ENCODE measurements at places on chromosomes 7 and 10.
A peak's percentile ranks its signal among the peaks of the same experiment; 100 is the strongest.

DNA sequence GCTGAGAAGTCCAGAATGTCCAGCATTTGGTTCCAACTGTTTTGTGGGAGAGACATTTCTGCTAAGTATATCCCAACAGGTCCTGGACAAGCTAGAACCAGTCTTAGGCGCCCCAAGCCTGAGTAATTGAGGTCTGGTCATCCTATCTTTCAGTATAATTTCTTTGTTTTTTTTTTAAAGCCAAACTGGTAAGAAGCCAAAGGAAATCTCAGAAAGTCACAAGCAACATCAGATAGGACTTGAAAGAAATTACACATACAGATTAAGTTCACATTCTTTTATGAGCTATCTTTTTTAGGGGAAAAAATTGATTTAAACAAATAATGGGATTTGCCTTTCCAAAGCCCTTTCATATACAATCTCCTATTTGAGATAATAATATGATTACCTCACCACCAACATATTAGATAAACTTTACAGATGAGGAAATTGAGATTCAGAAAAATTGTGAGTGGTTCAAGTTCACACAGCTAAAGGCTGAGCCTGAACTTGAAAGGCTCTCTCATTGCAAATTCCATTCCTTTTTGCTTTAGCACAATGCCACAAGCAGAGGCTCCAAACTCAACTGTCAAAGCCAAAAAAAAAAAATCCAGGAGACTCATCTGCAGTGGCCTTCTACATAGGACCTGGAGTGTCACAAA is 15.0 kb downstream of the PDLIM1 start:
- DNase-seq: no peak

DNA sequence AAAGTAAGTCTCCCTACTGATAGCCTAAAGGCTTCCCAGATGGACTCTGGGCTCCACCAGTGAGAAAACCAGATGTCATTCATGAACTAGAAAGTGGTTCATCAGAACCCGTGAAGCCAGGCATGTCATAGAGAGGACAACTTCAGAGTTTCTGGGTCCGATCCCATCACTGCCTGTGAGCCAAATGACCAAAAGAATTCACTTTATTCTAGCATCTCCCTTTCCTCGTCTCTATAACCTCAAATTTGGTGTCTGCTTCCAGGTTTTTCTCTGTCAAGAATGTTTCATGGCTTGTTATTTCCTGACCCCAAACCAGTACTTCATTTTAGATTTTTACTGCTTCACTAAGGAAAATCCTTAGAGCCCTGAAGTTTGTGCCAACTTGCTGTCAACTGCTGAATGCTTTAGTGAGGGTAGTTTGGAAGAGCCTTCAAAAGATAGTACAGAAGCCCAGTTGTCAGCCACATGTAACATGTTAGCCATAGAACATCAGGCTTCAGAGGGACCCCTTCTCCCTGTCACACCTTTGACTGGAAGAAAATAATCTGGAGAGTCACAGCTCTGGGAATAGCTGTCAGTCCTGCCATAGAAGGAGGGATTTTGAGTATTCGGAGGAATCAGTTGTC is 34.0 kb downstream of the ITGB8 start:
- DNase-seq: no peak

DNA sequence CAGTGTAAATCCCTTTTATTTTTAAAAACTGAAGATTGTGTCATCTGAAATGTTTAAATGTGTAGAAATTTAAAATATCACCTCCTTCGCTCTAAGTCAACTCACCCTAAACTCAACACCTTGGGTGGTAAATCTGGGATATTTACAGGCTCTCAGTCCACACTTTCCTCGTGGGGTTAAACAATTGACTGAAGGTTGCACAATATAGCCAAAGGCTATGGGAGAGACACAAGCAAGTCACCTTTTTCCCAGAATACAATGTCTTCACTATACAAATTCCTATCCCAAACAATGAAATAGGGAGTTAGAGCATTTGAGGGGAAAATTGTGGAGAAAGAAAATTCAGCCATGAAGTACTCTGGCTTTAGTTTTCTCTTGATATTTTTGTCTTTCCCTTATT is 32.7 kb upstream of the MAT1A start:
- DNase-seq: no peak

- DNase-seq: no peak
Measured at GRCh38 chr7:106089647-106090046, 22.5 kb downstream of the SYPL1 start.

GRCh38 chr7:28174901-28175661 is 5.5 kb downstream of the JAZF1 start:
- DNase-seq: no peak

GRCh38 chr10:133400624-133401424 is 6.9 kb downstream of the MTG1 start:
- DNase-seq: no peak

DNA sequence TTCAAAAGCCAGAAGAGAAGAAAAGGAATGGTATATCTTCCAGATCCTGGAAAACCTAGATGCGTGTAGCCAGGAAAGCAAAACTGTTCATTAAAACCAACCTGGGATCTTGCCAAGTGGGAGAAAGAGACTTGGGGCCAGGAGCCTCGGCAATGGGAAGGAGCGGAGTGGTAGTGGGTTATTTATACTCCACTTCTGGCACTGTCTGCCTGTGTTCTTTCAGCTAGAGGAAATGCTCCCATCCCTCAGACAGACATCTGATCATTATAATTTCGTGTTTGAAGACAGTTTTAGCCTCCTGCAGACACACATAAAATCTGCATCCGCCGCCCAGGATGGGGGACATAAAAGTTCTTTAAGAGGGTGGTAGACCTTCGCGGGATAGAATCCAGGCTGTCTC is 421.6 kb downstream of the RPS24 start:
- no peak for DNase-seq

DNA sequence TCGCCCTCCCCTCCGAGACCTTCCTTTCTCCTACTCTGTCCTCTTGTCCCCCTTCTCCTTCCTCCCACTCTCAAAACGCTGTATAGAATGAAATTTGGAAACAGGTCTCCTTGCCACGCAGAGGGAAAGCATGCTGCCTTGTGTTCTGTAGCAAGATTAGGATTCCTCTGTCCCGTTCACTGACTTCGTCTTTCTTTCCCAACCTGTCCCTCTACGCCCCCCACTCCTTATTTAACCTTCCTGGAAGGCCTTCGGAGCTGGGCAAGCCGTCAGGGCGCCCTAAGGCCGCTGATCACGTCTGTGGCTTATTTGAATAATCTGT is 1.3 kb downstream of the HOXA9 start:
- DNase-seq: no peak

GRCh38 chr10:79273604-79274003 is 73.7 kb upstream of the PPIF start:
- DNase-seq: no peak

DNA sequence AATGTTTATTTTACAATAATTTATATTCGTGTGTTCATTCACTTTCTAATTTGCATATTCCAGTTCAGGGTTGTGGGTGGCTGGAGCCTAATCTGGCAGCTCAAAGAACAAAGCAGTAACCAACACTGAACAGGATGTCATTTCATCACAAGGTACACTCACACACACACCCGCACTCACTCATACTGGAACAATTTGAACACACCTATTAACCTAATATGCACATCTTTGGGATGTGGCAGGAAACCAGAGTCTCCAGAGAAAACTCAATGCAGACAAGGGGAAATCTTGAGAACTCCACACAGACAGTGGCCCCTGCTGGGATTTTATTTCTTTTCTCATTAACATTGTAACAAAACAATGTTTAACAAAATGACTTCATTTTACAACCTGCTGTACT is 97.4 kb downstream of the TWIST1 start:
- DNase-seq: no peak

DNA sequence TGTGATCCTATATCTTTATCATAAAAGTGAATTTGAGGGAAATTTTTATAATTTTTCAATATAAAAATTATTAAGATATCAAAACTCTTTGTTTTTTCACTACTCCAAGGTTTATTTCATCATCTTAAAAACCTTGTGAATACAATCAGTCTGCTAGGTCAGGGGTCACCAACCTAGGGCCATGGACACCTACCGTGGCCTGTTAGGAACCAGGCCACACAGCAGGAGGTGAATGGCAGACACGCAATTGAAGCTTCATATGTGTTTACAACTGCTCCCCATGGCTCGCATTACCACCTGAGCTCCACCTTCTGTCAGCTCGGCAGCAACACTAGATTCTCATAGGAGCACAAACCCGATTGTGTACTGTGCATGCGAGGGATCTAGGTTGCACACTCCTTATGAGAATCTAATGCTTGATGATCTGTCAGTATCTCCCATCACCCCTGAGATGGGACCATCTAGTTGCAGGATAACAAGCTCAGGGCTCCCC is 271.2 kb upstream of the C7orf33 start:
- no peak for DNase-seq

- DNase-seq: no peak
Measured at GRCh38 chr10:102982296-102982695, 64.2 kb downstream of the CNNM2 start.

- no peak for DNase-seq
Measured at GRCh38 chr10:22259280-22259679, 41.5 kb upstream of the EBLN1 start.

- no peak for DNase-seq
Measured at GRCh38 chr7:31497516-31497915, 16.4 kb upstream of the ITPRID1 start.

DNA sequence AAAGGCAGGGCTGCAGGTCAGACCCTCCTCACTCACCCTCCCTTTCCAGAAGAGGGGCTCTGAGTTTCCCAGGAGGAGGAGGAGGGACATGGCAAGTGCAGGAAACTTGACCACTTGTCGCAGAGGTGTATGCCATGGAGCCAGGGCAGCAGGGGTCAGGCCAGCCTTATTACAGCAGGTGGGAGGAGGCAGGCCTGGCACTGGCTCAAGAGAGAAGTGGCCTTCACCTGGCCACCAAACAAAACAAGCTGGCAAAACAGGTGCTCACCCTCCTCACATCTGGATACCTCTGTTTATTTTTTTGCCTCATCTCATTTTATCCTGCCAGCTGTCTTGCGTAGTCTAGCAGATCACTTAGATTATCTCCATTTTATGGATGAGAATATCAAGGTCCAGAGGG is 12.5 kb downstream of the COL13A1 start:
- DNase-seq: no peak

DNA sequence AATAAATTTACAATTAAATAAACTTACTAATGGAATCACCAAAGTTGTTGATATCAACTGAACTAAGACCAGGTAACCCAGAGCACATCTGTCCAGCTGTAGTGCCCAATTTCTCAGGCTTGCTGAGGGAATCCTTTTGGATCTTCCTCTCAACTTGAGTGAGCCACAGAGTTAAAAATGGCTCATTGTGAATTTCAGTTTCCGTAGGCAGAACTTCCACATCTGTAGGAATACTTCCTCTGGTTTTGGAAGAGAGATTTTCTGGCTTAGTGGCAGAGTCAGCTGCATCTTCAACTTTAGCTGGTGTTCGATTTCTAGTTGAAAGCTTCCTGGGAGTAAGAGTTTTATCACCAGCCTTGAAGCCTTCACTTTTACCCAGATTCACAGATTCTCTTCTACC is 11.3 kb downstream of the MKI67 start:
- DNase-seq: no peak

DNA sequence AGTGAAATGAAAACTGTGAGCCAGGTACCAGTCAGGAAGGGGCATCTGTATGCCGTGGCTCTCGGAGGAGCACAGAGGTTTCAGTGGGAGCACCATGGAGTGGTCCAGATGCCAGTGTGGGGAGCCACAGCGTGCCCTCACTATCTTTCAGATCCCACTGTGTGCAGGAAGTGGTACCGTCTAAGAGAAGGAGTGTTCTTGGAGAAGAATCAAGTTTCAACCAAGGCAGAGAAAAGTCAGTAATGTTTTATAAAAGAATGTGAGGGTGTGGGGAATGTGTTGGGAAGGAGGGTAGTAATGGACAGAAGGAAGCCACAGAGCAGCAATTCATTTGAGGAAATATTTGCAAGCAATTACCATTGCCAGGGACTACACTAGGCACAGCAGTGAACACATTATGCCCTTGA is 35.6 kb downstream of the PRKAR2B start:
- DNase-seq: no peak

DNA sequence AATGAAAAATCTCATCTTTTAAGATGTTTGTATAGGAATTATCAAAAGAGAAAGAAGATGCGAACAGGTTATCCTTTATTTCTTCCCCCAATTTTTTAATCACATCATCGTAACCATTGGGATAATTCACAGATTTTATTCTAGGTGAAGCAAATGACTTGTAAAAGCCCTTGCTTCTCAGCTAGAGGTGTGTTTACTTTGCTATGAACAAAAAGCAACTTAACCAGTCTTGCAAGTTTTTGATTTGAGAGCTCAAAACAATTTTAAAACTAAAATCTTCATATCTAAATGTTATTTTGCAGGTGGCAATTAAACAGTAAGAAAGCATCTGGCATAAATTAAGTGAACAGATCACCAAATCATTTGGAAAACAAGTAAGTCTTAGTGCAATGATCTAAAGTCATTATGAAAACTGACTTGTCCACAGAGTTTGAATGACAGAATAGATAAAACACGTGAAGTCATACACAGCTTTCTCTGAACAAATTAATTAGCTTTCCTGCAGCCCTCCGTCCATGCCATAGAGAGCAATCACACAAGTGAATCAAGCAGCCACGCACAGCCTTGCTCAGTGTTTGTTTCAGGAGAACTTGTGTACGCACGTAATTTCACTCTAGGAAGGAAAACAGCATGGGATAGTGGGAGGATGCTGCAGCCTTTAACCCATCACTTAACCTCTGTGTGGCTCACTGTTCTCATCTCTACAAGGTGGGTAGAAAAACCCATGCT is 85.0 kb upstream of the ZNF800 start:
- DNase-seq: peak; percentile 30

GRCh38 chr7:50352282-50352681 is 47.8 kb downstream of the IKZF1 start:
- DNase-seq: no peak

DNA sequence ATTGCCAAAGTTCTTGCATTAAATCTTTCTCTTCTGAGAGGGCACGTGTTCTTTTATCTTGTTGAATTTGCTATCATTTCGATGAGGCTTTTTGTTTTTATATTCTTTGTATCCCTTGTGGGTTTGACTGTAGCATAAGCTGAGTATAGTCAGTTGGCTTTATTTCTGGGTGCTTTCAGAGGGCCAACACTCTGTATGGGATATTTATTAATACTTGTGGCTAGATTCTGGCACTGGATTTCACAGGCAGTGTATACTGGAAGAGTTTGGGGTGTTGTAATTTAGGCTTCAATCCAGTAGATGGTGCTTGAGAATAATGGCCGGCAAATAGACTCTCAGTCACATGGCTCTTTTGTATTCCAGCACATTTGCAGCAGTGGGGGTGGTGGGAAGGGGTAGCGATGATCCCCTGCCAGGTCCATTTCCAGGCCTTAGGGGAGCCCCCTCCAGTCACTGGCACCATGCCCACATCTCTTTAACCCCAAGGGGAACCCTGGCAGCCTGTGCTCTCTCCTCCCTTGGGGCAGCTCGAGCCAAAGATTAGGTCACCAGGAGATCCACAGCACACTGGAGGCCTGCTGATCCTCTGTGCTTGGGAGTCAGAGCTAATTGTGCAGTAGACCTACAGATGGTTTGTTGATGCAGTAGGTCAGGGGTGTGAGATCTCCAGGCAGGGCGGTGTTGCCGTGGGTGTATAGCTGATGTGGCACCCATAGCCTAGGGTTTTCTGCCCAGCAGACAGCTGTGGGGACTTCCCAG is 81.8 kb downstream of the PTPN20 start:
- no peak for DNase-seq

- DNase-seq: no peak
Measured at GRCh38 chr7:139821349-139822105, 7.5 kb upstream of the TBXAS1 start.

GRCh38 chr10:59804220-59804619 is 51.0 kb upstream of the MRLN start:
- DNase-seq: no peak

Data from NCI-H510A treated with DMSO at 0.1 percent for 48 hours (cell line).